ENCODE measurements at places on chromosomes 4 and X.

DNA sequence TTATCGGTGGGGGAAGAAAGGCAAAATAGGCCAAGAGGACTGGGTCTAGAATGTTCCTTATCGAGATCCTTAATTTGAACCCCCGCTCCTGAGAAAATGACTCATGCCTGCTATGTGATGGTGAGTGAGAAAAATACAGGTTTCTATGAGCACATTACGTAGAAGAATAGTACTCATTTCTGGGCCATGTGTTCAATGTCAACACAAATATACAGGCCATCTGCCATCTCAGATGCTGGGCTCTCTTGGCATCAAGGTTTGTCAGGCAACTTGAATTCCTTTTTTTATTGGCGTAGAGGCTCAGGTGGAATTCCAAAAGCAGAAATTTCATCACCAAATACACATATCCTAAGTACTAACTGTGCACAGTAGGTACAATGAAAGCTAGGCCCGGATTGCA lies 81.4 kb upstream of the TRIM2 start:
- no peak for DNase-seq

DNA sequence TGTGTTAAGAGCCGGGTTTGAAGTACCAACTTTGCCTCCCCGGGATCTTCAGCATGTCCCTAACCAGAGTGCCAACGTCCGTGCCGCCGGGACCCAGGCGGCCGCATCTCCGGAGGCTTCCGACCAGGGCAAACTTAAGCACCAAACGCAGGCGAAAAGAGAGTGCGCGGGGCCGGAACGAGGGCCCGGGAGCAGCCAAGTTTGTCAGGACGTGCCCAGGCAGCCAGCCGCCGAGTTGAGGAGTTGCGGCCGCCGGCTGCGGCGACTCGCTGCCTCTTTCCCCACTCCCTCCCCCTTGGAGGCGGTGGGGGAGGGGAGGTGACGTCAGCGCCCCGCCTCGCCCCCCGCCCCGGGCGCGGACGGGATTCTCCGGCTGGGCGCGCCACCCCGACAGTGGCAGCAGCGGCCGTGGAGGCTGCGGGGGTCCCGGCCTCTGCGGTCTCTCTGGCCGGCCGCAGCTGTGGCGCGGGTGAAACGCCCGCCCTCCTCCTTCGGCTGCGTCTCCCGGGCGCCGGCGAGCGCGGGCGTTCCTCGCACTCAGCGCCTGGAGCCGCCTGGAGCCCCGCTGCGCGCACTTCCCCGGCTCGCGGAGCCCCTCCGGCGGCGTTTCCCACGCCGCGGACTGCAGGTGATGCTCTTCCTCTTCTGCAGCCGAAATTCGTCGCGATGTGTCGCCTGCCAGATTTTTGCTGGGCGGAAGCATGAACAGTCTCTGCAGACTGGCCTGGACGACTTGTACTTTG lies 2.9 kb upstream of the FAT1 start:
- DNase-seq, result no peak

DNA sequence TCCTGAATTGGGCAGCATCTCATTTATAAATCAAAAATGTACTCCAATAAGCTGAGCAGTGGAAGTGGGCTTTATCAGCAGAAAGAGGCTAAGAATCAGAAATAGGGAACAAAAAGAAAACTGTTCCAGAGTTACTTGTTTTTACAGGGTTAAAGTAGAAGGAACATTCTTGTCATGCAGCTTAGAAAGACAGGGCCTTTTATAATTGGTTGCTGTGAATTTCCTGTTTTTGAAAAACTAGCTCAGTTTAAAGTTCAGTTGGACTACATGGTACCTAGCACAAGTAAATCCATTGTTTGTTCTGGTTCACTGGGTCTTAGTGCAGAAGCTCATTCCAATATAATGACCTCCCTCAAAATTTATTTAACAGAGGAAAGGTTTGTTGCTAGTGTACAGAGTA lies 200.8 kb downstream of the GRIA2 start:
- no peak for DNase-seq

DNA sequence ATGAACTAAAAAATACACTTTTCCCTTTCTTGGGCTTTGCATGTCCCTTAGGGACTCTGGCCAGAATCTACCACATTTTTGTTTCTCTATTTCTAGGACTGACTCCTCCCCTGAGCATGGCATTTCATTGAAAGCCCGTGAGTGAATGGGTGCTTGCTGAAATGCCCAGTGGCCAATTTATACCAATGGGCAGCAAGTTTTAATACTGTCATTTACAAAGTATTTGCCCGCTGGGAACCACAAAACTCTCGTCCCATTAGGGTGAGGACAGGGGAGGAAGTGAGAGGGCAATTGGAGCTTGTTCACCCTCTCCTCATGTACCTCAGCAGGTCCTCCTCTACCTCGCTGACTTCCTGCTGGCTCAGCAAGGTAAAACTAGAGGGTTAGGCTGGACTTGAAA lies 1.1 kb downstream of the SRPX2 start:
- no peak for DNase-seq

DNA sequence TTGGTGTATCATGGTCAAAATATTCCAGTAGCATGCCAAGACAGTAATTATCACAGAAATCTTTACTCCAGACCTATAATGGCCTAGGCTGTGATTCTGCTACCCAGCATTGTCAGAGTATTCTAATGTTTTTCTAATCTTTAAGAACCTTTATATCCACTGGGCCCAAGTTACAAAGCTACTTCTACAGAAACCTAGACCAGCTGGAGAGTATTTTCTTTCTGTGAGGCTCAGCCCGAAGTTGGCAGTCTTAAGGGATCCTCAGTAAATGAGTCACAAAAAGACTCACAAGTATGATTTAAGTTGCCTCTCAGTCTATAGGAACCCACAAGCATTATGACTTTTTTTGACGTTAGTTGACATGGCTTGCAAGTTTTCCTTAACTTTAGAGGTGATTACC lies 638.5 kb upstream of the FAM241A start:
- DNase-seq, result no peak

Measured in activated CD4-positive, CD25-positive, alpha-beta regulatory T cell (primary cell).